ENCODE measurements at places on chromosomes 12 and 14. TPM values are rescaled to one million over a fixed set of nuclear protein-coding genes. Genes with fewer than 3 reads are reported as not detected.

DNA sequence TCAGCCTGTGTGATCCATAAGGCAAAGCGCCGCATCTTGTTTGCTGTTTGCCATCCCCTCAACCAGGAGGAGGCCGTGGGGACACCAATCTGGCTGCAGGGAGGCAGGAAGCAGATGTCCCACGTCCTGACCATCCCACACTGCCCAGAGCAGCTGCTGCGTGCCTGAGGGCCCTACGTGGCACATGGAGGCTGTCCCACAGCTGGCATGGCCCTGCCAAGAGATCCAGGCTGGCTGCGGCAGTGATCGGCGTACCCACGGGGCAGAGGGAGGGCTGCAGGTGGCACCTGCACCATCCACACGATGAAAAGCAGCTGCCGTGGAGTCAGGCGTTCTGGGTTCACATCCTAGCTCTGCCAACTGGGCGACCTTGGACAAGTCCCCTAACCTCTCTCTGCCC is 42.0 kb downstream of the NCOR2 start:
- no peak for DNase-seq

PKP2 gene
- total RNA-seq = not detected

JPH4 gene
- total RNA-seq = 0.77 TPM

CISTR gene
- not detected for total RNA-seq

DNA sequence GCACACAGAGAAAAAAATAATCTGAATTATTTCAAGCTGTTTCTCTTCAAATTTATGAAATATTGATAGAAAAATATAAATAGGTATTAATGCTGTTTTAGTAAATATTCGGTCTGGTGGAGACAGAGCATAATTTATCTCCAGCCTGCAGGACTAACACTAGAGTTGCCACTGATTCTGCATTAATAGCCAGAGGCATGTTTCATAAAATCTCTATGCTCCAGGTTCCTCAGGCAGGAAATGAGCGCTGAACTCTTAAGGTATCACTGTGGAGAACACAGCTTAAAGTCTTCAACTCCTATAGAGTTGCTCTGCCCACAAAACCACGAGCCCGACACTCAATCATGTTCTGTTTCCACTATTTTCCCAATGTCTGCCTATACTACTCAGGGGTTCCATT is 470.0 kb upstream of the TMPO start:
- no peak for DNase-seq

TAS2R46 gene
- 1.1 TPM for total RNA-seq

DNA sequence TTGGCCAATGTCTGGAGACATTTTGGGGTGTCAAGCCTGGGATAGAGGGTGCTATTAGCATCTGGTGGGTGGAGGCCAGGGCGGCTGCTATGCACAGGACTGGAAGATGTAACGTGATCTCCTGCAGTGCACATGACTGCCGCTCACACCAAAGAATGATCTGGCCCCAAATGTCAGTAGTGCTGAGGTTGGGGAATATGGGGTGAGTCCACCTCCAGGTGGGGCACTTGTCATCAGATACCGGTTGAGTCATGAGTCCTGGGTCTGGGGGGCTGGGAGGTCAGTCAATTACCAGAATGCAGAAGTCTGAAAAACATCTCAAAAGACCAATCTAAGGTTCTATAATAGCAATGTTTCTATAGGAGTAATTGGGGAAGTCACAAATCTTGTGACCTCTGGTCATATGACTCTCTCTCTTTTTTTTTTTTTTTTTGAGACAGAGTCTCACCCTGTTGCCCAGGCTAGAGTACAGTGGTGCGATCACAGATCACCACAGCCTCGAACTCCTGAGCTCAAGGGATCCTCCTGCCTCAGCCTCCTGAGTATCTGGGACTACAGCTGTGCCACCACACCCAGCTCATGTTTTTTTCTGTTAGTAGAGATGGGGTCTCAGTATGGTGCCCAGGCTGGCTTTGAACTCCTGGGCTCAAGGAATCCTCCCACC is 6.0 kb upstream of the SDSL start:
- DNase-seq = no peak

- no peak for DNase-seq
Observed at GRCh38 chr12:127223731-127224130, 1043.2 kb upstream of the TMEM132C start.

DNA sequence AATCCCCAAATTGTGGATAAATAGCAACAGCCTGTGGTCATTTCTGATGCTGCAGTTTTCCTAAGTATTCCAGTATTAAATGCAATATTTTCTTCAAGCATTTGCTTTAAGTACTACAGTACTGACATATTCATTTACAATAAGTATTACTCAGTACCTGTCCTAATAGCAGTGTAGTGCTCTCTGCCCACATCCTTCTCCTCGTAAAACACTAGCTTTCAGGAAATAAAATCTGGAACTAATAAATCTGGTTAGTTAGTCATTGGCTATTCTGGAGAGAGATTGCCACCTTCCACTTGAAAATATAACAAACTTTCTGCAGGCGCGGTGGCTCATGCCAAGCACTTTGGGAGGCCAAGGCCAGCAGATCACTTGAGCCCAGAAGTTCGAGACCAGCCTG is 441.5 kb downstream of the PRKD1 start:
- no peak for DNase-seq

RPS6KA5 gene
- 48.1 TPM for total RNA-seq

DNA sequence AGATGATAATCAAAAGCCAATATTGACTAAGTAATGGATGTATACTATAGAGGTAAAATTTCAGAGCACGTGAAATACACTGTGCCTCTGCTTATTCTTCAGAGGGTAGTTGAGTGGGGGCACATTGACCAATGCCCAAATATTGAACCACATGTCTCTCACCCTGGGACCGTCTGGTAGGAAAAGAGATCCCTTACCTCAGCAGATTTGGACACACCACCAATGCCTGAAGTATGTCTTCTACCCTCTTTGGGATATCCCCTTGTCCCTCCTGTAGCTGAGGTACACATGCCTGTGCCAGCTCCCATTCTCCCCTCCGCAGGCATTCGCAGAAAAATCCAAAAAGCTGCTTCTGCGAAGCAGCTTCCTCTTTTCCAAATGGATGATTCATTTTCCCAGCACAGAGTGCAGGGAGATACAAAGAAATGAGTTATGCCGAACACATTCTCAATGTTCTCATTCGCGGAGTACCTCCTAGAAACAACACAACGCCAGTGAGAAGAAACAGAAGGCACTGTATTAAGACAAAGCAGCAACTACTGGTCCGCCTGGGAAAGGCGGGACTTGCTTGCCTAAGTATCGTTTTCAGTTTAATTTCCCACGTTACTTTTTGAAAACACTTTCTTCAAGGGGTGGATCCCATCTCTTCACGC is 691 bp downstream of the ZFYVE26 start:
- DNase-seq = no peak
